AG08396 (cell line): ENCODE measurements at places on chromosomes 16 and 17.
A peak's percentile ranks its signal among the peaks of the same experiment; 100 is the strongest.

DNA sequence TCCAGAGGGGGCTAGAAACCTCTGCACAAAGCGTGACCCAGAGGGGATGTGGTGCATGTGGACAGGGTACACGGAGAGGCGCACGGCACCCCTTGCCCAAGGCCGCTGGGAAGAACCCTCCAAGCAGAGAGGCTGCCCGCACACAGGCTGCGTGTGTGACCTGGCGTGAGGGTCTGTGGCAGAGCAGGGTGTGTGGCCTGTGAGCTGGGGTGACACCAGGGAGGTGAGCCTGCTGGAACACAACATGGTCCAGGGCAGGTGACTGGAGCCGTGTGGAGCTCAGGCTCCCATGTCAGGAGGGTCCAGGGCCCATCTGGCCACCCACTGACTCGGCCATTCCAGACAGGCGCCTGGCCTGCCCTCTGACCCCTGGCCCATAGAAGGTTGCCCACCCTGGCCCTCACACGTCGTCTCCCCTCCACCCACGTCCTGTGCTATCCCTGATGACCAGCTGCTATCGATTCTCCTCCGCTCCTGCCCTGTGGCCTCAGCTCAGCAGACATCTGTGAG, 14.8 kb upstream of the TMEM204 start:
- DNase-seq, result no peak

- peak; percentile 29 for DNase-seq
These were observed 932 bp downstream of the ZNF267 start for GRCh38 chr16:31874366-31875111.

DNA sequence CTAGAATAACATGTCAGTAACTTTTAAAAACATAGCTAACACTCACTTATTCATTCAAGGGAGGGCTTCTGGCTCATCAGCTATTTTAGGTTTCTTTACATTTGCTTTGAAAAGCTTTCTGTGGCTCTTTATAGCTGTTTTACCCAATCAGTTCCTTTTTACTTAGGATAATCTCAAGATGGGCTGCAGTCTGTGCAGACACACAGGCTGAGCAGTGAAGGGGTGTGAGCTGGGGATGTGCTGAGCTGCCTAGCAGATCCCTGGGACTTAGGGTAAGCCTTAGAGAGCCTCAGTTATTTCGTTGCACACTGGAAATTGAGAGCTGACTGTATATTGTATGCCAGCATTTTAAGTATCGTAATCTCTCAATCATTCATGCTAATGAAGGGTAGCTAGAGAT, 30.2 kb upstream of the NOL11 start:
- DNase-seq, result no peak

GRCh38 chr16:17331991-17332390, 138.8 kb downstream of the XYLT1 start:
- no peak for DNase-seq

GRCh38 chr16:81481207-81481821, 36.7 kb downstream of the CMIP start:
- DNase-seq, result no peak

- DNase-seq, result no peak
These were observed 10.0 kb upstream of the LITAF start for GRCh38 chr16:11596572-11597226.

- DNase-seq, result no peak
These were observed 11.4 kb downstream of the CNP start for GRCh38 chr17:41977991-41978390.

DNA sequence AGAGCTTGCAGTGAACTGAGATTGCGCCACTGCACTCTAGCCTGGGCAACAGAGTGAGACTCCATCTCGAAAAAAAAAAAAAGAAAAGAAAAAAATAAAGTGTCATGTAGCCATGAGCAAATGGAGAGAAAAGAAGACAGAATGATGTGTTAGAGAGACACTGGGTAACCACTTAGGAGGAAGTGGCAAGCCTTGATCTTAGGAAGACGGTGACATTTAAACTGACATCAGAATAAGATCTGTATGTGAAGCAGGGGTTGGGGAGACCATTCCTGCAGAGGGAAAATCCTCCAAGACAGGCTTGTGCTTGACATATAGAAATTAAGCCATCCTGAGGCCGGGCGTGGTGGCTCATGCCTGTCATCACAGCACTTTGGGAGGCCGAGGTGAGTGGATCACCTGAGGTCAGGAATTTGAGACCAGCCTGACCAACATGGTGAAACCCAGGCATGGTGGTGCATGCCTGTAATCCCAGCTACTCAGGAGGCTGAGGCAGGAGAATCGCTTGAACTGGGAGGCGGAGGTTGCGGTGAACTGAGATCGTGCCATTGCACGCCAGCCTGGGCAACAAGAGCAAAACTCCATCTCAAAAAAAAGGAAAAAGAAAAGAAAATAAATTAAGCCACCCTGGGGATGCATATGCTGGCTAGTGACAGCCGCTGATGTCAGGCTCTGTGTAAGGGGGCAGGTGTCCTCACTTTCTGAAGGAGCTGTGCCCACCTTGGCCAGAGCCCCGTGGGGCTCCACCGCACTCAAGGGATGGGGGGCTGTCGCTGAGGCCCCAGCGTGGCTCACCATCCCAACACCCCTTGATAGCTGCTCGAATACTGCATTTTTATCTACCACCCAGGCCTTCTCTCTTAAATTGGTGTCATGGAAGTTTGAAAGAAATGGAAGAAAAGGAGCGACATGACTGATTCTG, 13.1 kb upstream of the CYB5B start:
- no peak for DNase-seq

GRCh38 chr16:17499223-17499902, 28.6 kb upstream of the XYLT1 start:
- DNase-seq, result no peak

GRCh38 chr17:8856869-8857575, 10.5 kb downstream of the PIK3R6 start:
- no peak for DNase-seq

- DNase-seq, result no peak
These were observed 74.0 kb upstream of the CREBBP start for GRCh38 chr16:3954411-3954921.

DNA sequence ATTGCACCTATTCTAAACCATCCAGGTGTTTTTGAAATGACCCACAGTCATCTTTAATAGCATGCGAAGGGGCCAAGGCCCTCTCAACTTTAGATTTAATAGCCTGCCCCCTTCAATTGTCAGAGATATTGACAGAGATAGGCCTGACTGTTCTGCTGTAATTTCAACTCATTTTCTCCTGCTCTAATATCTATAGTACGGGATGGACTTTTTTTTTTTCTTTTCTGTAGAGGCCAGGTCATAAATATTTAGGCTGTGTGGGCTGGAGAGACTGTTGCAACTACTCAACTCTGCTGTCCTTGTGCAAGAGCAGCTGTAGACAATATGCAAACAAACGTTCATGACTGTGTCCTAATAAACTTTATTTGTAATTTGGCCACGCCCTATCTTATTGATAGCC, 24.7 kb upstream of the KRT20 start:
- peak; percentile 26 for DNase-seq

DNA sequence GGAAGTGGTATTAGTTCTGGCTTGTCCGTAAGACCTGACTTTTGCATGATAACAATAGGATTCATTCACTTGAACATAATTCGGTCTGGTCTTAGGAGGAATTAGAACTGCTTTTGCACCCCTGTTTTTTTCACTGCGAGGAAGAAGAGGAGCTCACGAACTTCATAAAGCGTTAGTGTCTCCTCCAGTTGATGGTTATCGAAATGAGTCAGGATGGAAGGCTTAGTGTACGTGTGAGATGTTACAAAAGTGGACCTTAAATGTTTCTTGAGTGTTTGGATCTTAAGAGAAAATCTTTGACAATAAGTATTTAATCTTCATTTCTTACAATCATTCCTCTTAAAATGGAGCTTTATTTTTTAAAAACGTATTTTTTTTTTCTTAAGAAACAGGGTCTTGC, 52.8 kb downstream of the USP10 start:
- no peak for DNase-seq

- peak; percentile 31 for DNase-seq
These were observed 8.0 kb downstream of the TNRC6A start for GRCh38 chr16:24737391-24737871.

GRCh38 chr16:16004314-16004749, 54.9 kb downstream of the ABCC1 start:
- peak; percentile 67 for DNase-seq

DNA sequence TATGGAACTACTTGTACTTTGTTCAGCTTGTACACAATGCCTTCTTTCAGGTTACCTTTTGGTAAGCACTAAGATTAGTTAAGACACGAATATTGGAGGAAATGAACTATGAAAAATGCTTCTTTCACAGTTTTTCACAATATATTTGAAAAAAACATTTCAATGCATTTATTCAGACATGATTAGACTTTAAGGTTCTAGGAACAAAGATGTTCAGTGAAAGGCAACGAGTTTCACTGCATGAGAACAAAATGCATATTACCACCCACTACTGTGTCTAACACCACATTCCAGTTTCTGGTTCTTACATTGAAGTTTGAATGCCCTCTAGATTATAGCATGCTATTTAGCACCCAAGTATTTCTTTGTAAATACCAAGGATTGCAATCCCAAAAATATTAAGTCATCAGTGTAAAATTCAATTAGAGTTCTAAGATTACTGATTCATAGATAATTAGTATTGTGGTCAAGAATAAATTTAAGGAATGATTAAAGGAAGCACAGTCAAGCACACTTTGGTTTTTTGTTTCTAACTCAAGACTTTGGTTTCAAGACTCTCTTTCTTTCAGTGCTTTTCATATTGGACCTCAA, 261.7 kb downstream of the CEP112 start:
- DNase-seq, result no peak

DNA sequence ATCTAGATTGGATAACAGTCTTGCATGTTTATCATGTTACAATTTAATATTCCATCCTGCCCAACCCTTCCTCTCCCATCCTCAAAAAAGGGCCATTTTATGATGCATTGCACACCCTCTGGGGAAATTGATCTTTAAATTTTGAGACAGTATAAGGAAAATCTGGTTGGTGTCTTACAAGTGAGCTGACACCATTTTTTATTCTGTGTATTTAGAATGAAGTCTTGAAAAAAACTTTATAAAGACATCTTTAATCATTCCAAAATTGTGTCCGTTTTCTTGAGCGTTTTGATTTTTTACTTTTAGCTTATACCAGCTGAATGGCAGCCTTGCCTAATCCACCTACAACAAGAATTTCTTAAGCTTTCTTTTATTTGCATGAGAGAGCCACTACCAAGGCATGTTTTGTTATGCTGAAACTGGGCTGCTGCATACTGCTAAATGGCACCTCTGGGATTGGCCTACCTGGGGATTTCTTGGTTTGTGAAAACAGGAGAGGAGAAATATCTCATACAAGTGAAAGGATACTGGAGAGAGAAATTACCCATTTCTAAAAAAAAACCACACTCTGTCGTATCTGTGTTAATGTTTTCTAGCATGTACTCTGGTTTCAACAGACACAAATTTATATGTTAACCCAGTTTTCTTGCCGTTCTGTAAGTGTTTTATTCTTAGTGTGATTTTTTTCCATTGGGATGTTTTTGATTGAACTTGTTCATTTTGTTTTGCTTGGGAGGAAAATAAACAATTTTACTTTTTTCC, 52.2 kb downstream of the TUBD1 start:
- no peak for DNase-seq

DNA sequence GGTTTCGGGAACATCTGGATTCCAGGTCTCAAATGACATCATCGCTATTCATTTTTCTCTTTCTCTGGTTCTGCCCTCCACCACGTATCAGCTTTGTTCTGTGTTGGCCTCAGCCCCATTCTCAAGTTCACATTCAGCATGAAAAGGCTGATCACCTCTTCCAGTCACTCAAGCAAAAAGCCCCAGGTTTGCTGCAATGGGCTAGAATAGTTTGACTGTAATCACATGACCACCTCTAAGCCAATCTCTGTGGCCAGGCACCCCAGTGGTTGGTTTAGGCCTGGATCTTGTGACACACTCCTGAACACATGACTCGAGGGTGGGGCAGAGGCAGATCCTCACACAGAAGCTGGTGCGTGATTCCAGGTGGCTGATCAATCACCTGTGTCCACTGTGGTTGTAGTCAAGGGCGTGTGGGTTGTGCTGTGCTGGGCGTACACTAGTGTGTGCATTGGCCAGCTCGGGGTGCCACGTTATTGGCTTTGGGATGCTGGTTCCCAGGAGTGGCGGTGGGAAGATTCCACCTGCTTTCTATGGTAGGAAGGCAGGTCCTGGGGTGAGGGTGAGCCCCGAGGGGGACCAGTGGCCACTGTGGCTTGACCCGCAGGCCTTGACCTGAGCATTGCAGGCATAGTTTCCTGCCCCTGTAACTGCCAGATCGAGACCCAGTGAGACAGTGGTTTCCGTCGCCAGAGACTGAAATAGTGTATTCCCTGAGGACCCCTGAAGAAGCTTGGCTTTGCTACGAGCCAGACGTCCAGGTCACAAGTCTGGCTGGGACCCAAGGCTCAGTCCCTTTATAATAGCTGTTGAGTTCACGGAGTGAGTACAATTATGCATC, 12.0 kb downstream of the EEF2K start:
- no peak for DNase-seq

DNA sequence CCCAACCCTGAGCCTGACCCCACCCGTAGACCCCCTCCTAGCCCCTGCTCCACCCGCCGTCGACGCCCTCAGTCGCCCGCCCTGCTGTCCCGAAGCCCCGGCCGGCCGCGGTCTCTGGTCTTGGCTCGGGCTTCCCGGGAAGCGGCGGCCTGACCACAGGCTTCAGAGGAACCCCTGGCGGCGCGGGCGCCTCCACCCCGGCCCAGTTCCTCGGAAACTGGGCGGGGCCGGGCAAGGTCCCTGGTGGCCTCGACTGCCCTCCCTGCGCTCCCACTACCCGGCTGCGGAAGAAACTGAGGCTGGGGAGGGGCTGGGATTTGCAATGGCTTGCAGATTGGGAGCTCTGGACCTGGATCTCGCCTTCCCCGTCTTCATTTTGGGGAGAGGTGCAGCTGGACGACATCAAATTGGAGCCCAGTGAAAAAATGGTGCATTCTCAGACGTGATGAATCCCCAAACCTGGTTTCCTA, 692 bp upstream of the SOCS1 start:
- peak; percentile 76 for DNase-seq

DNA sequence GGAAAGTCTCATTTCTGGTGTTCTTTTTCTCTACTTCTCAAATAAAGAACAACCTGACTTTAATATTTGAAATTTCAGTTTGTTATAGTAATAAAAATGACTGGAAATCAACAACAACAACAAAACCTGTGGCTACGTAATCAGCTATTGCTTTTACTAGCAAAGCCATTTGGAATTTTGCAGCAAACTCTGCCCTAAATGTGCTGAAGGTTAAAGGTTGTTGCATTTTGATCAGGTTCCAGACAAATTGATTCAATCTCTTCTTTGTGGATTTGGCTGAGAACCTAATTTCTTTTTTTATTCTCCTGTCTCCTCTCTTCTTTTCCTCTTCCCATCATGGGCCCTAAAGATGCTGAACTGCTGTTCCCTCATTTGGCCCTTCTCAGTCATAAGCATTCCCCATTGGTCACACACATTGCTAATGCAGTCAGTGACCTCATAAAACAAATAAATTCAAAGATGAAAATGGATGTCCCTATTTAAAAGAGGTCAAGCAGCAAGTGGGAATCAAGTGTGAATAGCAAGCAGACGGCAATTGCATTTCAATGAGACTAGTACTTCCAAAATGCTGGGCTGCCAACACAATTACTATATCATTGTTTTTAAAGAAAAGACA, 795.1 kb upstream of the CDH8 start:
- DNase-seq, result no peak

GRCh38 chr16:76428858-76429257, 151.7 kb downstream of the CNTNAP4 start:
- DNase-seq, result no peak

- DNase-seq, result no peak
These were observed 1.2 kb downstream of the WNT3 start for GRCh38 chr17:46817151-46817900.

- DNase-seq, result no peak
These were observed 195.3 kb downstream of the MSI2 start for GRCh38 chr17:57451643-57452042.

- DNase-seq, result no peak
These were observed 151.9 kb downstream of the SALL1 start for GRCh38 chr16:50999181-50999580.

- no peak for DNase-seq
These were observed 10.6 kb downstream of the CA10 start for GRCh38 chr17:52147872-52148271.
